HEK293T (cell line): ENCODE measurements at places on chromosomes 2 and 18.

DNA sequence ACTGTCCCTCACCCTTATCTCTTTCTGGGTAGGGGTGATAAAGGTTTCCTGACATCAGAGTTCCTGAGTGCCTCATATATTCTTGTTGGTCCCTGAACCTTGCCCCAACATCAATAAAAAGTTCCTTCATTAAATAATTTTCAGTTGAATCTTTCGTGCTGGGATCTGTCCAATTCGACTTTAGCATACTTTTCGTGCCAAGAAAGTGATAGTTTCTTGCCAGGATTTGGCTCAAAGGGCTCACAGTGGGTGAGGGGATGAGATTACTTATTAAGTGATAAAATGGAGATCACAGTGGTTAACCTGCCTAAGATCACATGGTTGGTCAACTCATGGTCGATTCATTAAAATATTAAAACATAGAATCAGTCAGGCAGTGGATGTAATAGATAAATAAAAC is 93.8 kb upstream of the SLC8A1 start:
- DNase-seq = no peak

DNA sequence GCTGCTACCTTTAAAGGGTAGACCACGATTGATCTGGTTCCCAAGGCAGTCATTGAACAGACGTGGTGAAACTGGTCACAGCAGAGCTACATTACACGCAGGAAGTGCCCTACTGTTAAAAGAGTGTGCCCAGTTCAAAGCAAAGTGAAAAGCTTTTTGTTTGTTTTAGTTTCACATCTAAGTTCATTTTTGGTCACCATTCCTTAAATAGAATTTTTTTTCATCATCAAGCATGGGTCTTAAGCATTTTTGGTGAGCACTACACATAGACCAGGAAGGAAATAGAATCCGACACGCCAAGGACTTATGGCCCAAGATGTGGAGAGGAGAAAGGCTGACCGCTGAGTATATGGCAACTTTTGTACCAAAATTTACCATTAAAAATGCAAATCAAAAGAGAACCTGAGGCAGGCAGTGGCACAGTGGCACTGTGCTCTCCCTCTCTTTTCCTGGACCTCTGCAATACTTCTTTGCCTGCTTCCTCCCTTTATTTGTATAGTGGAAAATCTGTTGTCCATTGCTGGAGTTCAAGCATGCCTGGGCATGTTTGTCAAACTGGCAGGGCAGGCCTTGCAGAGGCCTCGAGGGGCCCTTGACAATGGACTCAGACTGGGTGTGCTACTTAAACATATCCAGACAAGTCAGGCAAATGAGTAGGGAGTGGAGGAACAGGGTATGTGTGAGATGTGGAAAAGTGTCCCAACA is 42.6 kb upstream of the HNRNPA3 start:
- no peak for DNase-seq

DNA sequence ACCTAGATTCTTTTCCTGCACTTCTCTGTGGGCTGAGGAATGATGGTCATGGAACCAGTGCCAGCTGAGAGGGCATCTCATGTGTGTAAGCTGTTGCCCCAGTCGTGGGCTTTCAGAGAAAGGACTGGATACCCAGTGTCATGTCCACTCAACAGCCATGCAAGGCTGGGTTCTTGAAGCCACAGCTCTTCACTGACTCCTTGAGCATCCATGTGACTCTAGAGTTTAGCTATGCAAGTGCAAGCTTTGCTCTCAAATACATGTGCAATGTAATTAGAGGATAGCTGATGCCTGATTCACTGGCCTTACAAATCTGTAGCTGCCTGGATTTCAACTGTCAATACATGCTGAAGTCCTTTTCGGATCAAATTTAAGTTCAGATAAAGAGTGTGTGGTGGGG is 46.8 kb upstream of the EML6 start:
- DNase-seq = no peak

DNA sequence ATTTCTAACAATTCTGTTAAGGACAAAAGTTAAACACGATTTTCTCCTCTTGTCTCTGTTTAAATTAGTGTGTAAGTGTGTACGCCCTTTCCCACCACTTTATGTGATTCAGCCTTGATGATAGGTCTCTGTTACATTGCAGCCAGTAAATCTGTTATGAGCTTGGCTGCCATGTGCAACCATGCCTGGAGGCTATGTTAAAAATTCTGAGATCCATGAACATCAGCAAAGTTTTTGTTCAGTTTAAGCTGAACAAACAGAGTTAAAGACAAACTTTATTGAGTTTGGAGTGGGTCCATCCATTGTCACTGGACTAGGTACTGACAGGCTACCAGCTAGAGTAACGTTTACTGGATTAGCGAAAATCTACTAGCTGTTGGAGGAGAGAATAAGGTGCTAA is 110.4 kb downstream of the NCKAP5 start:
- no peak for DNase-seq

DNA sequence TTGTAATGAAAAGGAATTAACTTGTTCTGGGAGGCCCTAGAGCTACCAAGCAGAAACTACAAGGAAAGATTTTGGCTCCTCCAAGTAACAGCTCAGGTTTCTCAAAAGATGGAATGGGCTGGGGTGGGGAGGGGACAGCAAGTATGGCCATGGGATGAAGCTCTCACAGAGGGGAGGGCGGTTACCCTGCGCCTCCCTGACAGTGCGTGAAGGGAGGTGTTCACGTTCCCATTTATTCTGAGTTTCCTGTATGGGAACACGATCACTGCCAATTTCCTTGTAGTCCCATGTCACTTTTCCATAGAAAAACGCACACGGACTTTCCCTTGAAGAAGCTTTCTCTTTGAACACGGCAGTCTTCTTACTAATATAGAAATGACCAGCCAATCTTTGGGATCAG is 17.0 kb downstream of the CDC42EP3 start:
- DNase-seq = no peak

DNA sequence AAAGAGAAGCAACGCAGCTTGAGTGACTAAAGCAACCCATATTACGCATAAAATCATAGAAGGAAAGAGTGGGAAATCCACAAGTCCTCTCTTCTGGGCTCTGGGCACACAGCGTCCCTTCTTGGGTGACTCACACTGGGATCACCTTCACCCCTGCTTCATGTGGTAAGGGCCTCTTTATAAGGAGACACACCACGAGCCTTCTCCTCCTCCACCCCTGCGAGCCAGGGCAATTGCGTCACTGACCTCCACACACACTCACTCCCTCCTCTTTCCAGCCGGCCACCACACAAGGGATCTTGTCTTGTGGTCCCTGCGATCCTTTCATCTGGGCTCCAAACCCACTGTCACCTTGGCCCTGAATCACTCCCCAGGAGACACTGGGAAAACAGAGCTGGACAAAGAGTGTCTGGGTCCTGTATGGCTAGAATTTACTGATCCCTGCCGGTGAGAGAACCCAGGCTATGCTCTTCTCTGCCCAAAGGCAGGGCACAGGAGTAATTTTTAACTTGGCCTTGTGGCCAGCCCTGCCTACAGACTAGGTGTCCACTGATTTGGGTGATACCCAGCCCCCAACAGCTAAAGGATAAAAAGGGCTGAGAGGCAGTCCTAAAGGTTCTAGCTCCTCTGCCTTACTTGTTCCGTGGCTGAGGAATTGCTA is 35.3 kb downstream of the NHEJ1 start:
- DNase-seq = no peak

DNA sequence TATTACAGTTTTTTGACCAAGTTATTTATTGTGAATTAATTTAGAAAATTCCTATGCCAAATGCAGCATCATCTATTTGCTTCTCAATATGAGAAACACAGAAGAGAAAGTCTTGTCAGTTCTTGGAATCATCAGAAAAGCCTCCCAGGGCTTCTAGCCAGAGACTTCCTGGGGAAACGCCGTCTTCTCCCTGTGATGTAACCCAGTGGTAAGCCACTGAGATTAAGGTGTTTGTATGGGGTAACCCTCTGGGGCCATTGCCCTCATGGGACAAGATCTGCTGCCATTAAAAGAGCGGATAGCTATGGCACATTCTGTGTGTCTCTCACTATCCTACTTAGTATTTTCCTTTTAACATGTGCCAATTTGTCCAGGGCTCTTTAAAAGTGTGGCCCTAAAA is 28.0 kb downstream of the ANKRD29 start:
- no peak for DNase-seq

DNA sequence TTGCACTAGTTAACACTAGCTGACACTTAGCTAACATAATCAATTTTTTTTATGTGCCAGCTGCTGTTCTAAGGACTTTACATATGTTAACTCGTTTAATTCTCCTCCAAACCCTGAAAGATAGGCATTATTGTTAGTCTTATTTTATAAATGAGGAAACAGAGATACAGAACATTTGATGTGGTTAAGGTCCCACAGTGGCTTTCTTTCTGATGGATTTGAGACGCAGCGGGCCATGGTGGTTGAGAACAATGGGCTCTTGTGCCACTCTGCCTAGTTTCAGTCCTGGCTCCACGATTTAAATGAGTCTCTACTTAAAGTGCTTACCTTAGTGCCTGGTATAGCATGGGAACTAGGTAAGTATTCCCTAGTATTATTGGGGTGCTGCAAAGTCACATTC is 201.9 kb upstream of the SPRED2 start:
- no peak for DNase-seq
